ENCODE measurements at places on chromosomes 2 and 18.

DNA sequence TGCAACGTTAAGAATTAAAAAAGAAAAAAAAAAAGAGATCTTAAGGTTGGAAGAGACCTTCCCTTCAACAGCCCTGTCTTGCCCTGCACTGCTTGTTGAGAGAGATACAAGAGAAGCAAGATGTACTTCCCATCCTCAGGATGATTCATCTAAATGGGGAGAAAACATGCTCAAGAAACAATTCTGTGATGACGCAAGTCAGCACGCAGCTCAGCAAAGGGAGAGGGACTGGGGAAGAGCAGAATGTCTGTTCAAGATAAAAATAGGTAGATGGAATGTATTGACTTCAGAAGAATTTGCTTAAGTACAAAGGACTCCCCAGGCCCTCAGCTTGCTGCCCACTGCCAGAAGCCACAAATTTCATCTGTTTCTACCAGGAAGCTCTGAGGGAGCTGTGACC lies 198.2 kb upstream of the SPRED2 start:
- peak; percentile 27 for DNase-seq

DNA sequence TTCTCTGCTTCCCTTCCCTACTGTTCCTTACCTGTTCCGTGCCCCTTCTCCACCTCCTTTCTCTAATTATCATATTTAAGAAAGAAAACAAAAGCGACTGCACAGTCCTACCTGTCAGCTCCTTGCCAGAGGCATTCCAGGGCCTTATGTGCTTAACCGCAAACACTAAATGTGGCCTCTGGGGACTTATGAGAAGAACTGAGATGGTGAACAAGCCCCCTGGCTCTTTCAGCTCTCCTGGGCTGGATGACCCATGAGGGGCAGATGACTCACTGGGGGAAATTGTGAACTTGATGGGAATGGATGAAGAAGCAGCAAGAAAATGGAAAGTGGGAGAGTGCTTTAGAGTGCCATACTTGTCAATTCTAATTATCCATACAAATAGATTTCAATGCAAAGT lies 106.3 kb upstream of the LYPD1 start:
- DNase-seq, result no peak

DNA sequence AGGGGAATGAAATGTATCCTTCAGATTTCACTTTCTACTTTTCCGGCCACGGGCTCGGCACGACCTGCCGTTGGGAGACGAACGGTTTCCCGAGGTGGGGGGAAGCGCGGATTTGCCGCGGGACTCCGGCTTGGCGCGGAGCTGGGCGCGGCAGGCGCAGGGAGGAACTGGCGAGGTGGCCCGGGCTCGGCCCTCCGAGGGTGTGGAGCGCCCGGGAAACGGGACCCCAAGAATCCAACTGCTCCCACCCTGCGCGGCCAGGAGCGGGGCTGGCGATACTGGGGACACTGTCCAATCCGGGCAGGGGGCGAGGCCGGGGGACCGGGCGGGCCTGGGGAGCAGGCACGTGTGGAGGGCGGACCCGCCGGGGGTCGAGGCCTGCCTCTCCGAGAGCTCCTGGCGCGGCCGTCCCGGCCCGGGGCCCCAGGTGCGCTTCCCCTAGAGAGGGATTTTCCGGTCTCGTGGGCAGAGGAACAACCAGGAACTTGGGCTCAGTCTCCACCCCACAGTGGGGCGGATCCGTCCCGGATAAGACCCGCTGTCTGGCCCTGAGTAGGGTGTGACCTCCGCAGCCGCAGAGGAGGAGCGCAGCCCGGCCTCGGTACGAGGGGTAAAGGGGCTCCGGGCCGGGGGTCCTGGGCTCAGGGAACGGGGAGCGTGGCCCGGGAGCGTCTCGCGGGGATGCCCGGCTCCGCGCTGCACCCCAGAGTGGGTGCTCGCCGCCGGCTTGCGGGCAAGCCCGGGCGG lies at the start of gene ANXA4:
Gene ANXA4, plus strand, starts transcription at position 560 of the 747 bp plus-strand sequence. CDS start 39,432 bp downstream, outside the sequence.
- DNase-seq, result peak; percentile 26

DNA sequence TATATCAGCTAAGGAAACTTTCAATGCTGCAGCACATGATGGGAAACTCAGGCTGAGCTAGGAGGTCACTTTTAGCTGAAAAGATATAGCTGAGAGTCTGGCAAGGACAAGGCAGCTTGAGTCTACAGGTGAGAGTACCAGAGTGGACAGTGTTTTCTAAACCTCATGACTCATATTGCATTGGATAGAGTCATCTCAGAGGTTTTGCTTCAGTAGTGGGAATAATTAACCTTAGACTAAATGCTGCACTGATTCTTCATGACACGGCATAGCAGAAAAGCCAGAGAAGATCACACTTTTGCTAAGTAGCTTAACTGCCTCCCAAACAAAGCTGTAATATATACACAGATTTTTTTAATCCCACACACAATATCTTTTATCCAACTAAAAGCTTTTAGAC lies 865.0 kb upstream of the CDH2 start:
- no peak for DNase-seq

DNA sequence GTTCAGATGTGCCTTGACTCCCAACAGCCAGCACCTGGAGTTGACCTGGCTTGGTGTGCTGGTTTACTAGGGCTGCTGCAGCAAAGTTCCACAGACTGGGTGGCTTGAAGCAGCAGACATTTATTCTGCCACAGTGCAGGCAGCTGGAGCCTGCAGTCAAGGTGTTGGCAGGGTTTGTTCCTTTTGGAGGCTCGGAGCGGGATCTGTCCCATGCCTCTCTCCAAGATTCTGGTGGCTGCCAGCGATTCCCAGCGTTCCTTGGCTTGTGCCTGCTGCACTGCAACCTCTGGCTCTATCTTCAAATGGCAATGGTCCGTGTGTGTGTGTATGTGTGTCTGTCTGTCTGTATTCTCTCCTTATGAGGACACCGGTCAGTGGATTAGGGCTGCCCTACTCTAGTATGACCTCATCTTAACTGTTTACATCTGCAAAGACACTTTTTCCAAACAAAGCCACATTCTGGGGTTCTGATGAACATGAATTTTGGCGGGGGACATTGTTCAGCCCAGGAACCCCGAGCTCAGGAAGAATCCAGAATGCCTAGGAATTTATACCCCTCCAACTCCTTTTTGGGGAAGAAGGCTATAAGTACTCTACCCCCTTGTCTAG lies 44.7 kb upstream of the TMEM131 start:
- DNase-seq, result no peak

- DNase-seq, result no peak
Measured at GRCh38 chr2:217995731-217996231, 7.0 kb downstream of the TNS1 start.

- no peak for DNase-seq
Measured at GRCh38 chr2:157488877-157489276, 45.0 kb upstream of the CYTIP start.

- DNase-seq, result no peak
Measured at GRCh38 chr2:234286956-234287355, 209.9 kb downstream of the ARL4C start.

DNA sequence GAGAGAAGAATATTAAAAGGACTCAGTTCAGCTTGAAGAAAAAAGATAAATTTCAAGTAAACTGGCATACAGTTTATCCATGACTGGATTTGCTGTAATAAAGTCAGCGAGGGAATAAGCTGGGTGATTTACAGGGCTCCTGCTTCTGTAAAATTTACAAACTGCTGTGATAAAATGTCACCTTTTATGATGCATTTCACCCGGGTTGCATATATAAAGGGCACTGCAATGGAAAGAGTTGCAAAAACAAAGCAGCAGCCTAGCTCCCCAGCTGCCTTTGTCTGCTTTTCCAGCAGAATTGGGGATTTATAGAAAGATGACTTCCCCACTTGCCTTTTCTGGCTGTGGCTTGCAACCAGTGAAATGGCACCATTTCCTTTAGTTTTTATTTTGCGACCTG lies 132.5 kb upstream of the LHCGR start:
- DNase-seq, result no peak

DNA sequence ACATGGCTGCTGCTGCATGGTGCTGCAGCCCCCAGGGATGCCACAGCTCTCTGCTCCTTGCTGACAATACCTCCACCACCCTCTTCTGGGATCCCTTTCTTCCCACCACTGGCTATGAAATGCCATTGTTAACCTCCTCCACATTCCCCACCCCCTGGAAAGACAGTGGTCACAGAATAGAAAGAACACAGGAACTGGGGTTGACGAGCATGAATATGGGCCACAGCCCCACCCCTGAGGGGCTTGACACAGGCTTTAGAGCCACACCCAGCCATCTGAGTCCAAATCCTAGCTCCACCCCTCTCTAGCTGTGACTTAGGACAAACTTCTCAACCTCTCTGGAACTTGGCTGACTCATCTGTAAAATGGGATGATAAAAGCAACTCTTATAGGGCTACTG lies 47.3 kb downstream of the TMEM163 start:
- no peak for DNase-seq

GRCh38 chr2:223936862-223937326 lies 8.2 kb downstream of the WDFY1 start:
- no peak for DNase-seq

DNA sequence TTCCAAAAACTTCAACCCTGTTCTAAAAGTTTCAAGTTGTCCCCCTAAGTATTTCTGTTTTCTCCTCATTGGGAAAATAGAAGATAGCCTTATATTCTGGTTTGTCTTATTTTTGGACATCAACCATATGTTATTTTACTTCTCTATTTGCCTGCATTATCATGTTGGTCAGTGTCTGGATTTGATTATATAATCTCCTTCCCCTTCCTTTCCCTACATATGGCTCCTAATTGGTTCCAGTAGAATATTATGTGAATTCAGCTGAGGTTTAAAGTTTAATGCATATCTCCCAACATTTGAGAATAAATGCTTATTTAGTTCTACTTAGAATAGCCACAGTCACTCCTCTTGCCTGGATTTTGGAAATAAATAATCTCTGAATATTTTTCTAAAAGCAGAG lies 66.9 kb downstream of the OXER1 start:
- peak; percentile 11 for DNase-seq

DNA sequence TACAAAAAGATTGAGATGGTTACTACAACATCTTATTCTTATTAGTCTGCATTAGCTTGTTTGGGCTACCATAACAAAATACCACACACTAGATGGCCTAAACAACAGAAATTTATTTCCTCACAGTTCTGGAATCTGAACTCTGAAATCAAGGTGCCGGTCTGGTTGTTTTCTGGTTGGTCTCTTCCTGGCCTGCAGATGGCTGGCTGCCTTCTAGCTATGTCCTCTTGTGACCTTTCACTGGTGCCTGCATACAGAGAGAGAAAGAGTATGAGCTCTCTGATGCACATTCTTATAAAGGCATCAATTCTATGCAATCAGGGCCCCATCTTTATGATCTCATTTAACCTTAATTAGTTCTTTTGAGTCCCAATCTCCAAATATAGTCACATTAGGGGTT lies 696.5 kb downstream of the TDRD15 start:
- DNase-seq, result no peak

GRCh38 chr2:208097313-208097712 lies 27.0 kb downstream of the CRYGD start:
- DNase-seq, result no peak

DNA sequence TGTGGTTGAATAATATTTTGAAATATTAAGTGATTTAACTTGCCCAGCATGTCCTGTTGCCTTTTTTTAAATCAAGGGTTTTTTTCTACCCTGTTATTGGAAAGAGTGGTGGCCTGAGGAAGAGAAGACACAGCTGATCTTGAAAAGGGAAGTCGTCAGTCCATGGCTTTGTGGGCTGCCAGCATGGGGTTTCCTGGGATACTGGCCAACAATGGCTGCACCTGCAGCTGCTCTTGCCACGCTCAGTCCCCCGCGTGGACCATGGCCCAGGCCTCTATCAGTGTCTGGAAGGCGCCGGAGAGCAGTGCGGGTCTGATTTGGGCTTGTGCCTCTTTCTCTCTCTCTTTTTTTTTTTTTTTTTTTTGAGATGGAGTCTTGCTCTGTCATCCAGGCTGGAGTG lies 99.3 kb downstream of the ASB1 start:
- DNase-seq, result no peak

- DNase-seq, result no peak
Measured at GRCh38 chr2:120466704-120467054, 120.7 kb downstream of the INHBB start.

- no peak for DNase-seq
Measured at GRCh38 chr2:222950638-222951285, 89.9 kb downstream of the ACSL3 start.

- DNase-seq, result no peak
Measured at GRCh38 chr2:182261860-182262387, 164.9 kb downstream of the PDE1A start.

GRCh38 chr18:79487183-79487800 lies 91.6 kb downstream of the NFATC1 start:
- no peak for DNase-seq

GRCh38 chr2:105301646-105302045 lies 27.9 kb downstream of the TGFBRAP1 start:
- no peak for DNase-seq

GRCh38 chr2:183232161-183232865 lies 108.1 kb downstream of the NUP35 start:
- no peak for DNase-seq

DNA sequence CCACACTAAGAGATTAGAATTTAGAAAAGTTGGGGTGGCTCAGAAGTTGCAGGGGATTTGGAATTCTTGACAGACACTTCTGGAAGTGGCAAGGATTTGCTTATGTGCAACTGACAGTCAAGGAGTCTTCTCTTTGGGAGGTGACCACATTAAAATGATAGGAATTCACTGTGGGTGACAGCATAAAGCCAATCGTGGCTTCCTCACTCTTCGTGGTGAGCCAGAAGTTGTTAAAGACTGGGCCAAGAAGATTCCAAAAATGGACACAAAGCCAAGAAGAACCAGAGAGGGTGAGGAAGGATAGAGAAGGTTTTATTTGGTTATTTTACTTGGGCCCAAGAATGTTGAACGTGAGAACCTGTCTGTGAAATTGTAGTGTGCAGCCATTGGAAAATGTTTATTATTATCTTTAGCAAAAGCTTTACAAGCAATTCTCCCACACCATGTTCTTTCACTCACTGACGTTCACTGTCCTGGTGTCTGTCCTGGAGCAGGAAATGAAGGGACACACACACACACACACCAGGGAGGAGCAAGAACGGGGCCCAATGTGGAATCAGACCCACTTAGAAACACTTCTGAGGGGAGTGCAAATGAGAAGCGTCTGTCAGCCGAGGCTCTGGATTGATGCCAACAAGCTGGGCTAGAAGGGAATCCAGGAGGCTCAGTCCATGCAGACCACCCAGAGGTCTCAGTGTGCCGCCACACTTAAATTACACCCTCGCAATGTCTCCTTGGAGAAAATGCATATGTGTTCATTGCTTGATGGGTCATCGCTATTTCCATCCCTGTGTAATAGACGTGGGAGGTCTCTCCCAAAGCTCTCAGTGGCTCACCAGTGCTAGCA lies 37.2 kb downstream of the STEAP3 start:
- no peak for DNase-seq

- no peak for DNase-seq
Measured at GRCh38 chr18:10041180-10041579, 127.4 kb downstream of the VAPA start.

DNA sequence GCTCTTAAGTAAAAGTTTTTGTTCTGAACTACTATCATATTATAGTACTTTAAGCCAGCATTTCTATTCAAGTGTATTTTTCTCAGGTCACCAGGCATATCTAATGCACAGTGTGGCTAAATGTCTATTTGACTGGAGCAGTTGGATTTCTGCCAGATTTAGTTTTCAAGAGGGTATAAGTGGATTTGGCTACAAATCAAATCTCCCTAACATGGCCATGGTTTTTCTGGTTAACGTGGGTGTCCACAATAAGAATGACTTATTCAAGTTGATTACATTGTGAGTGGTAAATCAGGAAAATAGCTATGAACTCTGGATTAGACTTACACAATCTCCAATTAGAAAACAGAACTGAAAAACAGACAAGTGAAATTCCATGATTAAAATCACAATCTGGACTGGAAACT lies 5.7 kb upstream of the CHN1 start:
- no peak for DNase-seq

- no peak for DNase-seq
Measured at GRCh38 chr2:29317077-29317517, 201.9 kb downstream of the CLIP4 start.

GRCh38 chr2:145230546-145230945 lies 710.6 kb upstream of the ZEB2 start:
- peak; percentile 19 for DNase-seq
